ENCODE measurements at places on chromosomes 1 and 21.

- peak; percentile 69 for DNase-seq
These were observed 31.5 kb downstream of the CHD5 start for GRCh38 chr1:6148497-6149241.

DNA sequence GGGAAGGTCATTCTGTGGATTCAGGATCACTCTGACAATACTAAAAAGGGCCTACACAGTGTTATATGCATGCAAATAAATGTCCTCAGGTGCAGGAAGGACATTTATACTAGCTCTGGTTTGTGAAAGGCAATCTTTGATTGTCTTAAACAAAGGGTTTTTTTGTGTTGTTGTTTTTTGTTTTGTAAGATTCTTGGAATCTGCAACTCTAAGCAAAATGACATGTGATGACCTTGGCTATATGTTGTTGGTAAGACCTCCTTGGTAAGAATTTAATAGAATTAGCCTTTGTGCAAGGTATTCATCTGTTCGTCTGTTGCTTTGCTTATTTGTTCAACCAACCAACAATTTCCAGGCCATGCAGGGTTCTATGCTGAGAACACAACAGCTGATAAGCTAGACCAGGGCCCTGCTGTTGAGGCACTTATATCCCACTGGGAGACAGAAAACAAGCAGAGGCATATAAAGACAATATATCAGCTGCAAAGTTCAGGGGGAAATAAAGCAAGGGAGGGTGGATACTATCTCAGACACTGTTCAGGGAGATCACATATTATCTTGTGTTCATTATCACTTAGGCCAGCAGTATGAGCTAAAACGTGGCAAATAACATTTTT is 60.3 kb downstream of the FH start:
- DNase-seq = no peak

DNA sequence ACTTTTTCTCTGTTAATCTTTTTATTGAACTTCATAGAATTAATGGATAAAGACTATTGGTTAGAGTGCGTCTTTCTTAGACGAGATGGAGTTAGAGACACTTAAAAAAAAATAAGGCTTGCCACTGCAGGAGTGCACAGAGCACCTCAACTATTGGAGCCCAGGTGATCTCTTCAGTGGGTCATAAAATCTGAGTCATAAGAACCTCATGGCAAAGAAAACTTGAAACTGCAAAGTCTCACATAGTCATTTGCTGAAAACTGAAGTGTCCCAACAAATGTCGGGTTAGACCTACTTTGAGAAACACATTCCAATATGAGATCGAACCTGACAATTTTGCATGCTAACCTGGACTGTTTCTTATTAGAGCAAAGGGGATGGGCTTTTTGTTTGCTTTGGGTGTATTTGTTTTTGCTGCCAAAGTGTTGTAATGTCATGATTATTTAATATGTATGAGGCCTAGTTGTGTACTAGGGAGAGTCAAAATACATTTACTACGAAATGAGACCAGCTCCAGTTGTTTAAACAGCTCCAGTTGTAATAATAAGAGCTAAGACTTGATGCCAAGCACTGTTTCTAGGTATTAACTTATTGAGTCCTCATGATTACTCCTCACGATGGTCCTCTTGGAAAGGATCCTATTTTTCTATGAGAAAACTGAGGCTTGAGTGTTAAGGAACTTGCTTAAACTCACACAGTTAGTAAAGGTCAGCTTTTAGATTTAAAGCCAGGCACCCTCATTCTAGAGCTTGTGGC is 65.1 kb downstream of the DDR2 start:
- DNase-seq = no peak

- DNase-seq = no peak
These were observed 43.6 kb upstream of the CCDC190 start for GRCh38 chr1:162904579-162904978.

- no peak for DNase-seq
These were observed 108.1 kb downstream of the TM2D1 start for GRCh38 chr1:61616830-61617229.

- DNase-seq = no peak
These were observed 12.2 kb upstream of the FAM167B start for GRCh38 chr1:32234792-32235191.

DNA sequence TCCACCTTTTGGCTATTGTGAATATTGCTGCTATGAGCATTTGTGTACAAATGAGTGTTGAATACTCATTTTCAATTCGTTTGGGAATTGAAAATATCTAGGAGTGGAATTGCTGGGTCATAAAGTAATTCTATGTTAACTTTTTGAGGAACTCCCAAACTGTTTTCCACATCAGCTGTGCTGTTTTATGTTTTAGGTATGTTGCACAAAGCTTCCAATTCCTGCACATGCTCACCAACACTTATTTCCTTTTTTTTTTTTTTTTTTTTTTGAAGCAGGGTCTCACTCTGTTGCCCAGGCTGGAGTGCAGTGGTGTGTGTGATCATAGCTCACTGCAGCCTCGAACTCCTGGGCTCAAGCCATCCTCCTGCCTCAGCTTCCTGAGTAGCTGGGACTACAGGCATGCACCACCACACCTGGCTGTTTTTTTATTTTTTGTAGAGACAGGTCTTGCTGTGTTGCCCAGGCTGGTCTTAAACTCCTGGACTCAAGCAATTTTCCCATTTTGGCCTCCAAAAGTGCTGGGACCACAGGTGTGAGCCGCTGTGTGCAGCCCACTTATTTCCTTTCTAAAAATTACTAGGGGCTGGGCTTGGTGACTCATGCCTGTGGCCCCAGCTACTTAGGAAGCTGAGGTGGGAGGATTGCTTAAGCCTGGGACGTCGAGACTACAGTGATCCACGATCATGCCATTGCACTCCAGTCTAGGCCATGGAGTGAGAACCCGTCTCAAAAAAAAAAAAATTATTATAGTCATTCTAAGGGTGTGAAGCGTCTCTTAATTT is 33.4 kb downstream of the TMCC2 start:
- no peak for DNase-seq

- no peak for DNase-seq
These were observed 406.5 kb downstream of the DUSP10 start for GRCh38 chr1:221335161-221336101.

GRCh38 chr1:175494011-175494554 is 249.3 kb downstream of the TNR start:
- DNase-seq = no peak

DNA sequence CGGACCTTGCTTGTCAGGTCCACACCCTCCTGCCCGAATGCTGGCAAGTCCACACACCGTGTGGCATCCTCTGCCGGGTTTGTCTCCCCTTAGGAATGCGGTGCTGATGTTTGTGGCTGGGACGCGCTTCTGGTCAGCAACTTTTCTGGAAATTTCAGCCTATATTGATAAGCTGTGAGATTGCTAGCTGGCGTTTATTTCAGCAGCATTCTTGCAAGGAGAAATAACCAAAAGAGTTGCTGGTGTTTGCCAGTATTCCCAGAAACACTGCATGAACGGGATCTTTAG is 601 bp downstream of the CEPT1 start:
- no peak for DNase-seq

DNA sequence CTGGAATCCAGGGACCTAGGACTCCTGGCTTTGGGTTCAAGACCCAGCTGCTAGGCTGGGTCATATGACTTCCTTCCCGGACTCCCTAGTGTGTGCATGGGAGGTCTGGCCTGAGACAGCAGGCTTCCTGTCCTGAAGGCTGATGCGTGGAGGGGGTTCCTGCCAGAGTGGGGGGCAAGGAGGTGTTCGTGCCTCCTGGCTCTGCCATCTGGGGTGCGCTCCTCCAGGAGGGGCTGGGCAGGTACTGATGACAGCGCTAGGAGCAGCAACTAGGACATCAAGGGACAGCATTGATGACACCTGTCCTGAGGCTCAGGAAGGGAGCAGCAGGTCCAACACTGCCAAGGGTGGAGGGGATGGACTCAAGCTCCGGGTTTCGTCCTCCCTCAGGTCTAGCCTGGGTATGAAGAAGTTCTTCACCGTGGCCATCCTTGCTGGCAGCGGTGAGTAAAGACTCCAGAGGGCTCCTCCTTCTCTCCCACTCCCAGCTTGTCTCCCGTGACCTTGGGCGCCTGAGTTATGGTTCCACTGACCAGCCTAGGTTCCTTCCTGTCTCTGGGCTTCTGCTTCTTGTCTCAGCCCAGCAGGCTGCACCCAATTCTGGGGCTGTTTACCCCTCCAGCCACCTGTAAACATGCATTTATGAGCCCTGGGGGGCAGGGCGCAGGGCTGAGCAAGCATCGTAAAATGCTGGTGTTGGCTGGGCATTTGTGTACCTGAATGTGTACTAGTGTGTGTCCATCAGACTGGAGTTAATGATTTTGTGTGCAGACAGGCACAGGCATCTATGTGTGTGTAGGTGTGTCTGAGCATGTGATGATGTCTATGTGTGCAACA is 871 bp downstream of the PLA2G2F start:
- DNase-seq = no peak

- no peak for DNase-seq
These were observed 1.2 kb downstream of the ABCB10 start for GRCh38 chr1:229557200-229557850.

GRCh38 chr21:37631319-37632117 is 264.9 kb downstream of the DYRK1A start:
- DNase-seq = no peak

DNA sequence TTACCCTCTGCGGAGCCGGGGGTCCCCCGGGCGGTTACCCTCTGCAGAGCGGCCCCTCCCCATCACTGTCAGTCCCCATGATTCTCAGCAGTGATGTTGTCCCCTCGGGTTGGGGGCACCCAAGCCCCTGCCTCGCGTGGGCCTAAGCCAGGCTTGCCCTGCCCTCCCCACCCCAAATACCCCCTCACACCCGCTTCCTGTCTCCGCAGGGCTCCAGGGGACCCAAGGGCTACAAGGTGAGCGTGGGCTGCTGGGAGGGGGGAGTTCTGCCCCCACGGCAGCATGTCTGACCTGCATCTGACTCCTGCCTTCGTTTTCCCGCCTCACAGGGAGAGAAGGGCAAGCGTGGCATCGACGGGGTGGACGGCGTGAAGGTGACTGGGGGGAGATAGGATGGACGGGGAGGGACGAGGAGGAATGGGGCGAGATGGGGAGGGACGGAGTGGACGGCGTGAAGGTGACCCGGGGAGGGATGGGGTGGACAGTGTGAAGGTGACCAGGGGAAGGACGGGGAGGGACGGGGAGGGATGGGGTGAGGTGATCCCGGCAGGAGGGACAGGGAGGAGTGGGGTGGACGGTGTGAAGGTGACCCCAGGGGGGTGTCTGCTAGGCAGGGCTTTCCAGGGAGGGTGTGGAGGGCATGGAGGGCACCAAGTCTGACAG is 8.6 kb downstream of the COL6A1 start:
- DNase-seq = peak; percentile 15

GRCh38 chr1:89069951-89070350 is 4.9 kb upstream of the GBP1 start:
- DNase-seq = no peak

GRCh38 chr1:184289825-184290550 is 96.8 kb upstream of the C1orf21 start:
- DNase-seq = no peak

DNA sequence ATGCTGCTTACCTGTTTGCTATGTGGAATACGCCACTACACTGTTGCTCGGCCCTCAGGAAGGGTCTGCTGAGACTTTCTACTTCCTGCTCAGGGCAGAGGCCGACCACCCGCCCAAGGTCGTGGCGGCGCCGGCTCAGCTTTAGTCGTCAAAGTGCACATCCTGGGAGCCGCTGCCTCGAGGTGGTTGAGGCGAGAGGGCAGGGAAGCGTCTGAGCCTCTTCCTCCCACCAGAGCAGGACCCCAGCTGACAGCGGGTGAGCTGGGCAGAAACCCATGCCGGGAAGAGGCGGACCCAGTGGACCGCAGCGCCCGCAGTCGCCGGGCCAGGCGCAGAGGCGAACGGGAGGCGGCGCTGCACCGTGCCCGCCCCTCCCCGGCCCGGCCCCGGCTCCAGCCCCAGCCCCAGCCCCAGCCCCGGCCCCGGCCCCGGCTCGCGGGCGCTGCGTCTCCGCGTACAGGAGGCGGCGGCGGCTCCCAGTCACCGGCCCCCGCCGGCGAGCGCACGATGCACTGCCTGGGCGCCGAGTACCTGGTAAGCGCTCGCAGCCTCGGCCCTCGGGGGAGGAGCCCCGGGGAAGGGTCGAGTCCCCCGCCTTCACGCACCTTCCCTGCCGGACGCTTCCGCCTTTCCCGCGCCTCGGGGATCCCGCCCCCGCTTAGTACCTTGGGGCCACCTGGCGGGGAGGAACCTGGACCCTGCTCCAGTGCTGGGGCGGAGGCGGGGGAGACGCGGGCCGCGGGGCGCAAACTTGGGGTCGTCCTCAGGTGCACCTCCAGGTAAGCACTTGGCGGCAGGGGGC is at the start of gene SLC44A3:
Gene SLC44A3, plus strand, starts transcription at position 413 of the 802 bp plus-strand sequence. Its CDS starts 95 bp downstream, at position 508.
- no peak for DNase-seq

- no peak for DNase-seq
These were observed 45.2 kb downstream of the RPS6KA1 start for GRCh38 chr1:26574719-26575251.

GRCh38 chr1:213268221-213268620 is 217.2 kb downstream of the RPS6KC1 start:
- DNase-seq = no peak

GRCh38 chr1:19689856-19690255 is 25.2 kb downstream of the HTR6 start:
- DNase-seq = no peak

- no peak for DNase-seq
These were observed 39.0 kb downstream of the FYB2 start for GRCh38 chr1:56780128-56780750.

DNA sequence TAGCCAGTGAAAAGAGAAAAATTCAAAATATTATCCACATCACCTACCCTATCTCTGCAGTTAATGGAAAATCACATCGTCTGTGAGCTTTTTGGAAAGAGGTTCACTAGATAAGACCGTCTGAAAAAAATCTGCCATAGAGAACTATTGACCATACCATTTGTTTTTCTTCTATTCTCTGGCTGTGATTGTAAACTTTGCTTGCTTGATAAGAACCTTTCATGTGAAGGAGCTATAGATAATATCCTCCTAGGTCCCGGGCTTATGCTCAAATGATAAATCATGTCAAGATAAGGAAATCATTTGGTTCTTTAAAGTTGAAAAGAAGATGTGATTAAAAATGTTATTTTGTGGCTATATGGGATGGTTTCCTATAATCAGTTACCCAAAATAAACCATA is 369.9 kb downstream of the SIPA1L2 start:
- no peak for DNase-seq

DNA sequence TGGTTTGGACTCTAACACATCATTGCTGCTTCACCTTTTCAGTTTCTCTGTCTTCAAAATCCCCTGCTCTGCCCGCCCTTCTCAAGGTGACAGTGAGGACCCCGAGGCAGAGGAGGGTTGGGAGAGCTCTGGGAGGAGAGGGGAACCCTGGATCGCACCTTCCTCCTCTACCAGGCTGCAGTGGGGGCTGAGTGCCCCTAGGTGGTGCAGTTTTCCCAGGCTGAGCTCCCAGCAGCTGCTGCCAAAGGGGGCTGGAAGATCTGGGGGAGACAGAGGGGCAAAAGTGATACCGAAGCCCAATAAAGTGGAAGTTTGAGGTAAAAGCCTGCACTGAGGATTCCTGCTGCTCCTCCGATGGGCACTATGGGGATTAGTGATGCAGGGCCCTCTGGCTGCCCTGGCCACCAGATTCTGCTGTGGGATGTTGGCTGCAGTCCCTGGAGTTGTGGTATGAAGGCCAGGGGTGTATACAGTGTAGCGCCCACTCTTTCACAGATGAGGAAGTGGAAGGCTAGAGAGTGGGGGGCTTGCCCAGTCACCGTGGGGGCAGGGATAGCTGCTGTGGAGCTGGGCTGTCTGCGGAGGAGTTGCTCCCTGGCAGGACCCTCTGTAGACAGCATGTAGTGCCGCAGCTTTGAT is 40.7 kb upstream of the SCMH1 start:
- peak; percentile 23 for DNase-seq

Data from CD4-positive, alpha-beta T cell treated with Interleukin-15 for 1 hour (primary cell).